Renal cortex interstitium (tissue), 15 donors: ENCODE measurements at places on chromosomes 1 and 21.

- no peak for DNase-seq
Observed at GRCh38 chr21:43739621-43740435, 20.9 kb downstream of the PDXK start.

- no peak for DNase-seq
Observed at GRCh38 chr1:164823486-164824279, 264.7 kb downstream of the PBX1 start.

DNA sequence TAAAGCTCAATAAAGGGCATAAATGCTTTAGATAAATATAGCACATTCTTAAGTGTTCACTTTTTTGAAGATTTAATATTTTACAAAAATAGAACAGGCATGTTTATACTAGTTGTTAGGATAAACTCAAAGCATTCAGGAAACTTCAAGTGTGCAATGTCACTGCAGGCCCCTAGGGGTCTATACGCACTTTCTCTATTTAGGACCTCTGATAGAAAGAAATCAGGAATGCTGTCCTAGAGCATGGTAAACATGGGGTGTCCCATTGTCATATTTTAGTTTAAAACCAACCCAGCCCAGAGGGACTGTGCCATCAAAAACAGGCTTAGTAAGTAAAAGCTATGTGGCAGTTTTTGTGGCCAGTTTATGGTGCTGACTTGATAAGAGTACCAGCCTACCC lies 102.2 kb downstream of the BARHL2 start:
- DNase-seq: no peak

DNA sequence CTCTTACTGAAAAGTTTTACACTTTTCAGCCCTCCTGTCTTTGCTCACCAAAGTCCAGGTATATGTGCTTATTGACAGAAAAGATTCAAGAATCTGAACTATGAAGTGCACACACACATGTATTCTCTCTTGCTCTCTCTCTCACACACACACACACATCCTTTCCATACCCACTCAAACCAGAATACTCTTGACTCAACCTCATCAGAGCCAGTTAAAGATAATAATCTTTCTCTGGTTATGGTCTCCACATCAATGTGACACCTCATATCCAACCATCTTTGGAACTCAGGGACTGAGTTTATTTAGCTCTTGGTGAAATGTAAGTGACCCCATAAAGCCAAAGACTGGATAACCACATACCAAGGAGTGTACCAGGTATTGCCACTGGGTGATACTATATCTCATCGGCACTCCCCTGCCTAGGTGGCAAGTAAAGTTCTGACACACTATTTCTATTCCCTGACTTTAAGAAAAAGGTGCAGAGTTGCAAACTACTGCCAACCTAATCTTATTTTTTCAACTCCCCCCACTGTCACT lies 24.9 kb upstream of the RGS8 start:
- no peak for DNase-seq

DNA sequence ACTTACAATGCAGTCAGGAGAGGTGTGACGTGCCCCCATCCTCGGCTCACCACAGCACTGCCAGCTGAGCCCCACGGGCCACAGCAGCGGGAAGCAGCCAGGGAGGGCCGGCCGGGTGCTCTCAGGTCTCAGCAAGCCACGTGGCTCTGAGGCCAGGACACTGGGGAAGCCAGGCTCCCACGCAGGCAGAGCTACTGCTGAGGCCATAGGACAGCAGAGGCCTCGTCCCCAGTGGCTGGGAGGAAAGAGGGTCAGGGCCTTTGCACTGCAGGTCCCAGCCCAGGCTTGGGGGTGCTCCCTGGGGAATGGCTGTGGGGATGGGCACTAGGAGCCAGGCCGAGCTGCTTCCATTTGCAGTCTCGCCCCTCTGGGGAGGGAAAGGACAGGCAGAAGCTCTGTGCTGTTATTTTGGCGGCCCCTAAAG lies 5.8 kb downstream of the LRRC47 start:
- DNase-seq: no peak

- no peak for DNase-seq
Observed at GRCh38 chr1:115428256-115428655, 90.2 kb upstream of the NGF start.

- no peak for DNase-seq
Observed at GRCh38 chr1:156811168-156811567, 5.5 kb downstream of the SH2D2A start.

DNA sequence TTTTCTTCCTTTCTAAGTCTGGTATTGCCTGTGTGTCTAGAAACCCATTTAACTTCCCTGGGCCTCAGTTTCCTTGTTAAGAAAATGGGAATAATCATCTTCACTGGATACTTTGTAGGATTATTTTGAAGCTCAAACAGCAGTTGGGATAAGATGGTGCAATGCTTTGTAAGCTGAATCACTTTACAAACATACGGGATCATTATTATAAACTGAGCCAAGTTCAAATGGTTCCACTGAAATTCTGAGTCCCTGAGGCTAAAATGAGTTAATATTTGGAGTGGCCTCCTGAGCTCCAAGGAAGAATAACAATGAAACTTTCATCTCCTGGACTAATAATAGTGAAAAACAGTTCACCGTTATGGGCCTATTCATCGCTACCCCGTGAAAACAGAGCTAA lies 388.0 kb downstream of the PLPP3 start:
- no peak for DNase-seq

- no peak for DNase-seq
Observed at GRCh38 chr1:193326296-193326695, 139.9 kb upstream of the B3GALT2 start.

GRCh38 chr1:7207875-7208646 lies 422.8 kb downstream of the CAMTA1 start:
- DNase-seq: peak; percentile 46

DNA sequence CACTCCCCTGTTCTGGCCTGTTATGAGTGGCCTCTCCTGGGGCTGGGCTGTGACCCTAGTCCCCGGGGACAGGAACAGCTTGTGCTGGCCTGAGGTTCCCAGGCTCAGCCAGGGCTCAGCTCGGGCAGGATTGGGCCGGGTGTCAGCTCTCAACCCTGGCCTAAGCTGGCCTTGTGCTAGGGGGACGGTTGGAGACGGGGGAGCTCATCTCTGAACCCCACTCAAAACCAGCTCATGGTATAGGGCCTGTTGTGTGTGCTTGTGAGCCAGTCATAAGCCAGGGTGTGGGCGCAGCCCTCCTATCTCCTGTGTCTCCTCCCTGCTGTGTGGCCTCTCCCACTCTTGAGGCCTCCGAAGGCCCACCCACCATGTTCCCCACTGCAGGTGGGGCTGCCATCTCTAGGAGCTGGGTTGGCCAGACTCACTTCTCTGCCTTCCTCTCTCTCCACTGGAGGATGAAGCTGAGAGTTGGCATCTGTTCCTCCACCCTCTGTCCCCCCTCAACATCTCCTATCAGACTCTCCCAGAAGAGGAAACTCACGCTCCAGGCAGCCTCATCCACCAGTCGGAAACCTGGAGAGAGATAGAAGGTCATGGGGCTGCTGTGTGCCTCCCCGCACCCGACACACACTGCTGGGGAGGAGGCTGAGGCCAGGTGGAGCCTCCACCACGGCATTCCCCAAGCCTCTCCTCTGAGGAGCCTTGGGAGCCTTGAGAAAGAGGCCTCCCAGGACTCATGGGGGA lies 1.4 kb downstream of the PEAR1 start:
- DNase-seq: no peak

DNA sequence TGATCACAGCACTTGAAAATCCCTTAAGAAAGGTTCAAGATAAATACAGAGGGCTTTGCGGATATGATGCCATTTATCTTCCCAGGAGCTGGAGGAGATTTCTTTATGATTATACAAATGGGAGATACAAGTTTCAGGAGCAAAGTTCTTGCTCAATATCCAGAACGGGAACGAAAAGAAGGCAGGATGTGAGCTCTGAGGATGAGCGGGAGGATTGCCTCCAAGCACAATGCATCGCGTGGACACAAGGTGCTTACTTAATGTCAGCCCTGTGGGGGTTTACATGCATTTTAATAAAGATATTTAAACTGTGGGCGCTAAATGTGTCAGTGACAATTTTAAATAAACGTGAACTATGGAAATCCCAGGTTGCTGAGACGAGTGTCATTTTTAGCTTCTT lies 59.0 kb downstream of the SYT6 start:
- no peak for DNase-seq

- DNase-seq: no peak
Observed at GRCh38 chr1:57500136-57500830, 76.4 kb upstream of the DAB1 start.

DNA sequence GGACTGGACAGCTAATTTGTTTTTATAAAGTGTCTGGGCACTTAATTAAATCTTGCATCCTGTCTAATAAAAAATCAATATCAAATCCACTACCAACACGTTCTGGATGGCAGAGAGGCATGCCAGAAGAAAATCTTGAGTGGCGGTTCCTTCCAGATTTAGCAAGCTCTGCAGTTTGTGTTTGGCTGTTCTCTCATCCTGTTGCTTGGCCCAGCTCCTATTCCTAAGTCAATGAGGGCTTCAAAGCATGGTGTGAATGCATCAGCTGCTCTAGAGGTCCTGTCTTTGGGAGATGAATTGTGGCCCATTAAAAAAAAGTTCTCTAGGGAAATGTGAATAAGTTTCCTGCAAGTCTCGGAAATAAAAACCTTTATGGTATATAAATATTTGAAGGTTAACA lies 90.3 kb downstream of the DISC1 start:
- DNase-seq: no peak

DNA sequence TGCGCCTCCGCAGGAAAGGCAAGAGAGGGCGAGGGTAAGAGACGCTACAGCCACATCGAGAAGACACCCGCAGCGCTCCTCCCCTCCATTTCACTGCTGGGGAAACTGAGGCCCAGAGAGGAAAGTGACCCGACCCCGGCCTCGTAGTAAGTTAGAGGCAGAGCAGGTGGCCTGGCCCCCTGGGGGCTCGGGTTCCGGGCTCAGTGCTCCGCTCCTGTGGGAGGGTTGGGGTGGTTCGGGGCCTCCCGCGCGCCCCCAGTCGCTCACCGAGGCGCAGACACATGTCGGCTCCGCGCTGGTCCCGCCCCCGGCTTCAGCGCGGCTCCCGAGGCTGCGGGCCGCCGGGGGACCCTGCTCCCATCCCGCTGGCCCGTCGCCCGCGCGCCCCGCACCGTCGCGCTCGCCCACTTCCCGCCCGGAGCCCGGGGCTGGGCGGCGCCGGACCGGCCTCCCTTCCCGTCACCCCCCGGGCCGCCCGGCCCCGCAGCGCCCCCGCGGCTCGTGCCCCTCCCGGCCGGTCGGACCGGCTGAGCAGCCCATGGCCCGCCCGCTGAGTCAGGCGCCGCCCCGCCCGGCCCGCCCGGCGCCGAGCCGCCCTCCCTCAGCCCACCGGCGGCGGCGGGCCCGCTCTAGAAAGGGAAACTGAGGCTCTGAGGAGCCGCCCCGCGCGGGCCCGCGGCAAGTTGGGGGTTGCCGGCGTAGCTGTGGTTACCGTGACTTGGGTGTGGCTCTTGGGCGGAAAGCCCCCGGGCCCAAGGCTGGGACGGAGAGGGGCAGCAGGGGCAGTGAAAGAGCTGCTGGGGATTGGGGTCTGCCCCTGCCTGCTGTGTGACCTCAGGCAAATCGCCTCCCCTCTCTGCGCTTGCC lies at the start of gene TMEM54:
Gene TMEM54, minus strand, starts transcription at position 434 of the 867 bp plus-strand sequence. Its CDS starts 151 bp downstream, at position 283.
- DNase-seq: no peak

- DNase-seq: no peak
Observed at GRCh38 chr1:32223683-32224082, 1.5 kb downstream of the EIF3I start.

DNA sequence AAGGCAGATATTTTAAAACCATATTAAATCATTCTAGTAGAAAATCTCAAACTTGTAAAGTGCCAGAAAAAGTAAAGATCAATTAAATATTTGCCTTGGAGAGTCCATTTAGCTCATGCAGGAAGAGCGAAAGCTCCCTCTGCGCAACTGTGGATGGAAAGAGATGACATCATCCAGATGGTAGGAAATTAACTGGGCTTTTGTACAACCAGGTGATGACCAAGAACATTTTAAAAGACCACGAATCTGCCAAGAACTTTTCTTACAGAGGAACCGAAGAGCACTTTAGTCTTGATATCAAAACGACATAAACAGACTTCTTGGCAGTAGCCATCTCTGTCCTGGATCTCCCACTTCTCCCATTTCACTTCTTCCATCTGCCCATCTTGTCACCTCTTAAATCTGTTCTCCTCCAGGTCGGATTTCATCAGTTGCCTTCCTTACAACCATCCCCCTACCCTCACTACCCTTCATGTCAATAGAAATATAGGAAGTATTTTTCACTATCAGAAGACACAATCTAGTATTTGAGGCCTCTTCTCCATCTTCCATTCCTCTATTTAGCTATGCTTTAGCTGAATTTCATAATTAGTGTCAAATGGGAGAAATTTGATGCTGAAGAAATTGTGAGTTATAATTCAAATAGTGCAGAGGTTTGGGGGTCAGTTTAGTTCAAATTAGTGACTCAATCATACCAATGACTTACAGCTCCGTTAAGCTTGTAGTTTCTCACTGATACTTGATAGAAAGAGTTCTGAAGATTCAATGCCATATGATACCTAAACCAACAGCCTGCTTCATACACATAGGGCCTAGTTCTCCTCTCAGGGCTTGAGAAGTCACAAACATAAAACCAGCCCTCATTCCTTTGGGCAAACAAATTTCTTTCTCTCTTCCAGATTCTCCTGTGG lies 22.0 kb upstream of the DNASE2B start:
- no peak for DNase-seq

- no peak for DNase-seq
Observed at GRCh38 chr1:168050307-168050706, 86.4 kb downstream of the GPR161 start.

GRCh38 chr21:16194095-16194787 lies 464.5 kb downstream of the USP25 start:
- peak; percentile 65 for DNase-seq

DNA sequence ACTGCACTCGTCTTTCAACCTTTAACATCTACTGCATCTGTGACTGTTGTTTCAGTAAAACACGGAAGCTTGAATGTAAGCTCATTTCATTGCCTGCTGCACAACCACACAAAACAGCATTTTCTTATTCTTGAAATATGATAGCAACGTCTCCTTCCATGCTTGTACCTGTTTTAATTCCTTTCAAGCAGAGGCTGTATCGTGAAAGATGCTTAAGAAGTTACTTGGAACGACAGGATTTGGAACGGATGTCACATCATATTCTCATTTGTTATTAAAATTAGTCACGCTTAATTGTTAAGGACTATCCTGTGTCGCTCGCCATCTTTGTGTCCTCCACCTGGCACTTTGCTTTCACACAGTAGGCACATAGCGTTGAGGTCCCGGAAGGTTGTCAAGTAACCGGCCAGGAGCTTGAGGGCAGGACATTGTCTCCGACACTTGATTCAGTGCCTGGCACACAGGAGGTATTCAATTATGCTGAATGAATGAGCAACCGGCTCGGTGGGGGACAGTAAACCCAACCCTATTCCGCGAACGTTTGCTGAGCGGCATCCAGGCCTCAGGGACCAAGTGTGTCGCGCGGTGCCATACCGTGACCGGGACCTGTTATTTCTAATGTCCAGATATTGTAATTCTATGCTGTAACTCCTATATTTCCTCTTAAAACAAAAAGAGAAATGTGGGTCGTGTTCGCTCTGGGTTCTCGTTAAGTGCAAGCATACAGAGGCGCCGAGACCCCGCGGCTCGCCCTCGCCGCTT lies 499 bp upstream of the SH3GLB1 start:
- peak; percentile 28 for DNase-seq

DNA sequence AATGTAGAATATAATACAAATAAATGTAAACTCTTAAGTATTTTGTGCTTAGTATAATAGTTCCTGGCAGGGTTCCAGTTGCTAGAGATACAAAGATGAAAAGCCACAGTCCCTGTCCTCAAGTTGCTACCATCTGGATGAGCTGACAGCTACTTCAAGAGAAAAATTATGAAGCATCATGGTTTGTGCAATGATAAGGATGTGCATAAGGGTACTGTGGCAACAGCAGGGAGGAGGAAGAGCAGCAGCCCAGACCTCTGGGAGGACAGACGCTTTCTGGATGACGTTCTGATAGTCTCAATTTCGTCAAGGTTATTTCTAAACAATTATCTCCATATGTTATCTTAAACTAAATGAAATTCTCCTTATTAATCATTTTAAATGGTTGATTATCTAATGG lies 198.9 kb downstream of the NTNG1 start:
- no peak for DNase-seq
